ENCODE measurements at places on chromosomes 5 and 9. TPM values are rescaled to one million over a fixed set of nuclear protein-coding genes. Genes with fewer than 3 reads are reported as not detected.

DNA sequence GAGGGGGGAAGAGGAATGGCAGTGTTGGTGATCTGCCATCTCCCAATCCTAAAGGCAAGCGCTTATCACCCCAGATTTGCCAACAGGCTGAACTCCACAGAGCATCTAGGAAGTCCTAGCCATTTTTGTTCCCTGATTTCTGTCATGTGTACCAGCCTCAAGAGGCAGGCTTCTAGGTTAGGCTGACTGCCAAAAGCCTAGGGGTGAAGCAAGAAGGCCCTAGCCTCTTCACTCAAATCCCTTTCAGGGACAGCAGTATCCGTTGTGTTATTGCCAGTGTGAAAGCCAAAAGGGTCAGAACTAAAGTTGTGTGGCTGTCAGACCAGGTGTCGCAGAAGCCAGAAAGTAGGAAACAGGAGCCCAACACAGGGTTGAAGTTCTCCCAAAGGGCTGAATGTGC lies 14.7 kb downstream of the IGIP start:
- no peak for DNase-seq

GRCh38 chr9:37410969-37411785 lies 11.3 kb upstream of the GRHPR start:
- peak; percentile 35 for DNase-seq

DNA sequence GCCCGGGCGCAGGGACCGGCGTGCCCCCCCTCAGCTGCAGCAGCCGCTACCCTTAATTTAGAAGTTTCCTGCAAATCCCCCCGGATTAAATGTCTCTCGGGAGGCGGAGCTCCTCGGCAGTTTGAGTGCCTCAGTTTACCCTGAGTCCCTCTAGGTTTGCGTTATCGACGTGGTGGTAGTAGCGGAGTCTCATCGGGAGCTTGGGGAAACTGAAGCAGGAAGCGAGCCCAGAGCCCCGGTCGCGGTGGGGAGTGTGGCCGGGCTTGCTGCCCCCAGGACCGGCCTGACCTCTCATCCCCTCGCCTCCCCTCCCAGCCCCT lies 529 bp upstream of the TPM2 start:
- DNase-seq = no peak

The IFNE gene
- 0.92 TPM for total RNA-seq

The ANGPTL2 gene
- 7.1 TPM for total RNA-seq

Data from MG63 (cell line).